NCI-H226 (cell line): ENCODE measurements at places on chromosomes 6 and 20.

- DNase-seq, result no peak
Observed at GRCh38 chr20:17223553-17223952, 3.3 kb upstream of the PCSK2 start.

- no peak for DNase-seq
Observed at GRCh38 chr6:40882323-40882997, 156.6 kb downstream of the UNC5CL start.

DNA sequence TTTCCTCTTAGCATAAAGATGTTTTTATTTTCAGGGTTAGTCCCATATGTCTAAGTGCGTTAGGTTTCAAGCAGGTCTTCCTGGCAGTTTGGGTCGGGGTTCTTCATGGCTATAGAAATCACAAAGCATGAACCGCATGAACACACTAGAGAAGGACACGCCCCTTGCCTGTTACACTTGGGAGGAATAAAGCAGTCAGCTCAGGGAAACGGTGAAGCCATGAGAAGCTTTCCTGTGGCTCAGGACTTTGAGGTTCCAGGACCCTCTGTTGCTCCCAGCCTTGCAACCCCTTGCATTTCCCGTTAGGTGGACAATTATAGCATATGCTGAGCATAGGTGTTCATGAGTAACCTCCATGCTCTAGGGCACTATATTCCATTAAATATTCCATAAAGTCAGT is 96.7 kb downstream of the SYCP2 start:
- no peak for DNase-seq

DNA sequence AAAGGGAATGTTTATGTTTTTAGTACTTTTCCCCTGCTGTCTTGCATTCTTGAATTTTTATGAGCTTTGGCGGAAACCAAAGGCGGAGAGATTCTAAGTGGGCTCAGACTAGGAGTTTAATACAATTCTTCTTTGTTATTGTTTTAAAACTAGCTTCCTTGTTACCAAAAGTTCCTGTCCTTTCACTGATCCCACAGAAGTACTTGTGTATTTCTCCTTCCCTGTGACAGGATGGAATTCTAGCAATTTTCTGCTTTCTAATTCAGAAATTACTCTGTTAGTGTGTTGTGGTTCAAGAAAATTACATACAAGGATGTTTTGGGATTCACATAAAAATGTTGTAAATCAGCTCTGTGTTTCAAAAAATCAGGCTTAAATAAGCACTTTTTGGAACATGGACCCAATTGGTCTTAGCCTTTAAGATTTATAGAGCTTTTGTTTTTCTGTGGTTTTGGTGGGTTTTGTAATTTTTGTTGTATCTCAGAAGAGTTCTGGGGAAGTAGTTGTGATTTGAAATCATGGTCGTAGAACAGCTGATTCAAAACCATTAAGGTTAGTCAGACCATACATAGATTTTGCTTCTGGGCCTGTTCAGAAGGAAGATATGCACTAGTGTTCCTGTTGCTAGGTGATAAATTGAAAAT is 17.6 kb upstream of the CTAGE9 start:
- no peak for DNase-seq

DNA sequence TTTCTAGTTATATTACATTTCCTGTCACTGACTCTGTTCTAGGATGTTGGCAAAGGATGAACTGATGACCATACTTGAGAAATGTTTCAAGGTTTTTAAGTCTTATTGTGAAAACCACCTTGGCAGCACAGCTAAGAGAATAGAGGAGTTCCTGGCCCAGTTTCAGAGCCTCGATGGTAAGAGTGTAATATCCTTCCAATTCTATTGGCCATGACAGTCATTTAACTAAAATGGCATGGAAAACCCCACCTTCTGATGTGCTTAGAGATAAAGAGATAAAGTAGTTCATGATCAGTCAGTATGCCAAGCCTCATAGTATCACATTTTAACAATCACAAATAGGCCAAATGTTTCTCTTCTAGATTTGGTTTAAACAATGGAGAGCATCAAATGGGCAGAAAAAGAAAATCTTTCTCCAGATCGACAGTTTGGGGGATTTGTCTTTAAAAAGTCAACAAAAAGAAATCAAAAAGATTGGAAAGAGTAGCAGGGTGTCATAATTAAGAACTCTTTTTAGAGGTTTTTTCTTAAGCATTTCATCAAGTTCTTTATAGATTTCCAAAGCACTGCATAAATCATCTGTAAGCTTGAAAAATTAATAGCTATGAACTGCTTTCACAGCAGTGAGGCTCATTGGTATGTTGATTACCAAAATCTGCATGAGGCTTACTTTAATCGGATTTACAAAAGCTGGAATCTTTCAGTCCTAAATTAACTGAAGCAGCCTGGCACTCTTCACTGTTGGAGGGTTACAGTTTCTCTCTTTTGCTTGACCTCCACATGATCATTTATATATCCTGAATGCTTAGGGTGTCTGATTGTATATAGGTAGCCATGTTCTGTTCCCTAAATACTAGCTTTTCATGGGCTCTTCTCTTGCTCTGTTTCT is 48.7 kb downstream of the AKIRIN2 start:
- no peak for DNase-seq

DNA sequence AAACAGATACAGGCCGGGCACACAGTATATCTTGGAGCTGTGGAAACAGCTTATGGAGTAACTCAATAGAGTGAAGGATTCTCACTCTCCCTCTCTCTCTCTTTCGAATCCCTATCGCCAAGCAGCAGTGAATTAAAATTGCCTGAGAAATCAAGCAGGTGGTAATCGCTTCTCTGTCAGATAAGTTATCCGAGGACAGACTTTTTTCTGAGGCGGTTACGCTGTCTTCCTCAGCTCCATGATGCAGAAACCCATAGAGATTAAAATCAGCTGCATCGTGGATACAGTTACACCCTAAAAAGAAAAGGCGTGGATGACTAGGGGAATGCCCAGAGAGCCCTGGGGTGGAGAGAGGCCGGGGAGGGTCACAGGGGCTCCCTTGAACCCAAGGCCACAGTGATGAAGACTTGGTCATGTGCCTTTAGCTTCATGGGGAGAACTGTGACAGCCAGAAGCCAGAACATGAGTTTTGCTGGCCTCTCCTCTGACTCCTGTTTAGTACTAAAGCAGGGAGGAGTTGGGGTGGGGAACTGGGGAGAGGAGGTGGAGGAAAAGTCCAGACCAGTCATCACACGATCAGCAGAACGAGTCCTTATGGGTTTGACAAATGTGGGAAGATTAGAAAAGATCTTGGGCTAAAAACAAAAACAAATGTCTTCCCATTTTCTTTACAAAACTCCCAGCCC is 138.8 kb upstream of the JARID2 start:
- no peak for DNase-seq

- DNase-seq, result no peak
Observed at GRCh38 chr6:92050216-92050615, 1369.1 kb downstream of the EPHA7 start.

- DNase-seq, result peak; percentile 81
Observed at GRCh38 chr6:7673063-7673536, 52.8 kb upstream of the BMP6 start.

GRCh38 chr6:164130151-164130550 is 715.6 kb downstream of the QKI start:
- no peak for DNase-seq

- no peak for DNase-seq
Observed at GRCh38 chr6:152218887-152219286, 411.4 kb downstream of the ESR1 start.

- no peak for DNase-seq
Observed at GRCh38 chr20:54350415-54350814, 125.0 kb upstream of the DOK5 start.

DNA sequence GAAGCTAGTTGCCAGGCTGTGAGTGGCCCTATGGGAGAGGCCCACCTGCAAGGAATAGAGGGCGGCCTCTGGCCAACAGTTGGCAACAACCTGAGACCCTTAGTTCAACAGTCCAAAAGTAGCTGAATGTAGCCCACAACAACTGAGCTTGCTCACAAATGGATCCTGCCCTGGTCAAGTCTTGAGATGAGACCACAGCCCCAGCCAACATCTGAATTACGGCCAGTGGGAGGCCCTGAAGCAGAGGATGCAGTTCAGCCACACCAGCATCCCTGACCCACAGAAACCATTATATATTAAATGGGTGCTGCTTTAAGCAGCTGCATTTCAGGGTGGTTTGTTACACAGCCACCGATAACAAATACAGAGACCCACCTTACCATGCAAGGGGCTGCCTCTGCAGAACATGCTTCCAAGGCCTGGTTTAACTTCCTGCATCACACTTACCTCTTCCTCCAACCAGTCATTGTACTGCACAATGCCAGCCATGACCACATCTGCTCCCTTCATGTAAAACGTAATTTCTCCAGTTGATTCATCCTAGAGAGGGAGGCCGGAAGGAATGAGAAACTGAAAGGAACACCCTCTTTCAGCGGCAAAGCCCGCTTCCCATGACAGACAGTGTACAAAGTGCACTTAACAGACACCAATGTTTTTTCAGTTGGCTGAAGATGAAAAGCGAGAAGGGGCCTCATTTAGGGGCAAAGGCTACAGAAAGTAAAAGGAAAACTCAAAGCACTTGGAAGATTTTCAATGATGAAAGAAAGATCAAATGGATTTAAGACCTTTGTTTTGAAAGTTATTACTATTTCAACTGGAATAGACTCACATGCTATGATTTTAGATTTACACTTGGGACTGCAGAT is 86.2 kb upstream of the NFATC2 start:
- DNase-seq, result no peak

GRCh38 chr20:50304501-50304856 is 113.8 kb downstream of the CEBPB start:
- DNase-seq, result no peak

- no peak for DNase-seq
Observed at GRCh38 chr6:129959358-129959930, 58.9 kb upstream of the L3MBTL3 start.

GRCh38 chr20:4330011-4330410 is 314.7 kb upstream of the RNF24 start:
- DNase-seq, result no peak

- no peak for DNase-seq
Observed at GRCh38 chr6:1774226-1774915, 164.7 kb downstream of the FOXC1 start.

DNA sequence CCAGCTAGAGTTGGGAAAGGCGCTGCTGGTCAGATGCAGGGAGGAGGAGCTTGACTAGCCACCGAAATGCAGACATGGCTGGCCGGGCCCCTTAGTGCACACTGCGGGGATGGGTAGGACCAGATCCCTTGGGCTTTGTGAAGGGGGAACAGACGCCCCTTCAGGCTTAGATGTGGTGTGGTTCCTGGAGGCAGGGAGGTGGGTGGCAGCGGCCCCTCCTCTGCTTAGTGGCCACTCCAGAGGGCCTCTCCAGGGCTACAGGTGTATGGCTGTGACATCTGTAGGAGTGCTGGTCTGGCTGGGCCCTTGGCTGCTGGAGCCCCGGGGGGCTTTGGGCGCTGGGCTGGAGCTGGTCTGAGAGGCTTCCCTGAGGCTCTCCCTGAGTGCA is 5.9 kb downstream of the CCND3 start:
- no peak for DNase-seq

GRCh38 chr20:45354423-45355208 is 6.4 kb upstream of the SDC4 start:
- DNase-seq, result no peak

- DNase-seq, result no peak
Observed at GRCh38 chr6:109478222-109478805, 4.7 kb downstream of the ZBTB24 start.

- DNase-seq, result no peak
Observed at GRCh38 chr6:106063448-106063850, 22.7 kb upstream of the PRDM1 start.

DNA sequence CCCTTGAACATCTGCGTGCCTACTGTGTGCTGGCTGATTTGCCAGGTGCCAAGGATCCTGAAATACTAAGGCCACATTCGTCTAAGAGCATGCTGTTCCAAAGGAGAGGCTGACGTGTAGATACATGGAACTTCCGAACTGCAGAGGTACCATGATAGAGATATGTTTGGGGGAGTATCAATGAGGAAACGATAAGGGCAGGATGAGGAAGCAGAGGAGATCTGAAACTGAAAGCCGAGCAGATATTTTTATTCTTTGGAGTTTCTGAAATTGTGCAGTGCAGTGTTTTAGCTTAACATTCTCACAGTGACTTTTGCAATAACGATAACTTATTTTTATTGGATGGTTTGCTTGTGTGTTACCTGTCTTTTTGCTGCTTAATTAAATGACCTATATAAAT is 24.3 kb downstream of the BMP6 start:
- DNase-seq, result no peak

DNA sequence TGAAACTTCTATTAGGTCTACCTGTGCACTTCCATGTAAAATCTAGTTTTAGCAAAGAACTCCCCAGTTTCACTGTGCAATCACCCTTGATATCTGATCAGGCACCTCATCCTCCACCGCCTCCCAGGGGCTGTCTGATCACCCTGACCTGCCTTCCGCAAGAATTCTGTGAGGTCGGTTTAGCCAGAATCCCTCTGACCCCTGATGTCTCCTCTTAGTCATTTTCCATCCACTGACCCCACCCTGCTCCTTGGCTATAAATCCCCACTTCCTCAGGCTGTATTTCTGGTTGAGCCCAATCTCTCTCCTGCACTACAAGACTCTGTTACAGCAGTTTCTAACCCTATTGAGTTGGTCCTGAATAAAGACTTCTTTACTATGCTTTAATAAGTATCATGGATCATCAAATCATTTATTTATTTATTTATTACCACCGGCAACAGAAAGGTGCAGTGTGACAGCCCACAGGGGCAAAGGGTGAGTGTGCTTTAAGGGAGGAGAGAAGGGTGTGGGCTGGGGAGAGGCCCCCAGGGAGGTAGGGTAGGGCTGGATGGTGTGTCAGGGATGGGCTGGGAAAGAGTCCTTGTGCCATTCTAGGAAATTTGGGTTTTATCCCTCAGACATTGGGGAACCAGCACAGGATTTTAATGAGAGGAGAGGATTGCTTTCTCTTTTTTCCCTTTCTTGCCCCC is 11.2 kb upstream of the SERPINB6 start:
- DNase-seq, result no peak

DNA sequence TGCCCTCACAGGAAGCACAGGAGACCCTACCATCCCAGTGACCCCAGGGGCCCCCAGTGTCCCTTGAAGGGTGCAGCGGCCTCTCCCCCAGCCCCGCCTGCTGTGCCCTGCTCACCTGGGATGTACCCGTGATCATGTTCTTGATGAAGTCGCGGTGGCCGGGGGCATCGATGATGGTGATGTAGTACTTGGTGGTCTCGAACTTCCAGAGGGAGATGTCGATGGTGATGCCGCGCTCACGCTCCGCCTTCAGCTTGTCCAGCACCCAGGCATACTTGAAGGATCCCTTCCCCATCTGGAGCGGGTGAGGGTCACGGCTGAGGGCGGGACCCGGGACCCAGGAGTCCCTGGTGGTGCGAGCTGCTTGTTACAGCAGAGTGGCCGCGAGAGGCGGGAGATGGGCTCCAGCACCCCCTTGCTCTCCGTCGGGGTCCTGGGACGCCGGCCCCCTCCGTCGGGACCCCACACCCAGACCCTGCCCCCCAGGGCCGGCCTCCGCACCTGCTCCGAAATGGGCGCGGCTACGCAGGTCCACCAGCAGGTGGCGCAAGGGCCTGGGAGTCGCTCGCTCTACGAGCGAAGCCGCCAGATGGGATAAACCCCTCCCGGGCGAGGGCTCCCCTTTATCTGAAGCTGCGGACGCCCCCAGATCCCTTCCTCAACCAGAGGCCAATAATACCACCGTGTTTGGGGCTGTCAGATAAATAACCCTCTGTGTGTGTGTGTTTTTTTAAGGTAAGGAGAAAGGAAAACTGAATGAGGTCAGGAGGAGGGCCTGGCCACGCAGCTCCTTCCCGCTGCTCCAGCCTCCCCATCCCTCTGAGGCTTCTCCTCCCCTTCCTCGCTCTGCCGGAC is 2.9 kb downstream of the EEF1A2 start:
- DNase-seq, result no peak

GRCh38 chr20:41176711-41177552 is 39.6 kb downstream of the PLCG1 start:
- DNase-seq, result no peak

- no peak for DNase-seq
Observed at GRCh38 chr6:108497883-108498282, 62.8 kb upstream of the FOXO3 start.
